ENCODE measurements at places on chromosomes 1 and 21. TPM values are rescaled to one million over a fixed set of nuclear protein-coding genes. Genes with fewer than 3 reads are reported as not detected.

The EXTL1 gene
- 0.30 TPM for total RNA-seq

The ERICH3 gene
- 0.05 TPM for total RNA-seq

The CHRNB2 gene
- 0.05 TPM for total RNA-seq

The FCGR1A gene
- not detected for total RNA-seq

The AADACL4 gene
- not detected for total RNA-seq
